ENCODE measurements at places on chromosomes 6 and 20.

DNA sequence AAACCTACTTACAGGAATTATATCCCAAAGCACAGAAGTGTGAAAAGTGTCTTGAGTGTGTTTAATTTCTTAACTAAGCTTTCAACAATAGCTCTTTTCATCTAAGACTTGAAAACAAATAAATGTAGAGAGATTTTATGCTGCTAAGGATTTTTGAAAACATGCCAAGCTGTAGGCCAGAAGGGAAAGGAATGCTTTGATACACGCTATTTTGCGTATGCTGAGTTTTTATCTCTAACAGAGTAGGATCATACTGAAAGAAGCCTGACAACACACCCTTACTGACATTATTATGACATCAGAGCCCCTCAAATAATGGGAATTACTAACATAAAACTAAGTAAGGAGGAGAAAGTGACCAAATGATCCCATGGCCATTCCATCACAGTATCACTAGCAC, 265.5 kb downstream of the KHDC1L start:
- no peak for DNase-seq

DNA sequence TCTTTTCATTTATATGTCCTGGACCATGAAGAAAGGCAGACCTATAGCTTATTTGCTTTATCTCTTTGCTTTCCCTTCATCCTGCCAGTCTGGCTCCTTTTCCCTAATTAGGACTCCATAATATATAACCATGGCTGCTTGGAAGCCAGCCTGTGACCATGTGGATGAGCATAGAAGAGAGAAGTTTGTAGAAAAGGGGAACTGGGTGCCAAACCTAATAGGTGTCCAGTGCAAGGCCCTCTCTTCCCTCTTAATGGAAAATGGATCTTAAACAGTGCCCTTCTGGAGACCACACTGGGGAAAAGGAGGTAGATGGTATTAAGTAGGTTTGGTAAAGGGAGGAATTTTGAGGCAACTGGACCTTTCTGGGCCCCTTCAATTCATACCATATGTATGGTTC, 16.7 kb upstream of the OSTM1 start:
- no peak for DNase-seq

DNA sequence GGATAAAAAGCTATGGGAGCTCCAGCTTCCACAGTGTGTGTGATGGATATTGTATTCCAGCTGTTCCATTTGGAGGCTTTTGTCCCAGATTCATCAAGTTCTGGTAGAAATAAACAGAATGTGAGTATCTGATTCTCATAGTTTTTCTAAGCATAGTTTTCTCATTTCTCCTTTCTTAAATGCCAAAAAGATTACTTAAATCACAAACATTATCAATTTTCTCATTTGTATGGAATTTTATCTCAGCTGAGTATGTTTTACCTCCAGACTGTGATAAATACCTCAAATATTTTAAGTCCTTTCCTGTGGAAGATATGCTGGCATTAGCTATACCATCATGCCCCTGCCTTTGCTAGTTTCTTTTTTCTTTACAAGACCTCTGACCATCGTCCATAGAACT, 767.3 kb downstream of the TFAP2A start:
- DNase-seq: no peak

- DNase-seq: no peak
Observed at GRCh38 chr6:16285467-16286150, 47.2 kb downstream of the GMPR start.

DNA sequence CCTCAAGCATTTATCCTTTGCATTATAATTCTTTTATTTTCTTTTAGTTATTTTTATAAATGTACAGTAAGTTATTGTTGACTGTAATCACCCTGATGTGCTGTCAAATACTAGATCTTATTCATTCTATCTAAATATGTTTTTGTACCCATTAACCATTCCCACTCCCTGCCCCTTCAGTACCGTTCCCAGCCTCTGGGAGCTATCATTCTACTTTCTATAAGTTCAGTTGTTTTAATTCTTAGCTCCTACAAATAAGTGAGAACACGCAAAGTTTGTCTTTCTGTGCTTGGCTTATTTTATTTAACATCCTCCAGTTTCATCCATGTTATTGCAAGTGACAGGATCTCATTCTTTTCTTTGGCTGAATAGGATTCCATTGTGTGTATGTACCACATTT, 12.5 kb upstream of the ERVFRD-1 start:
- no peak for DNase-seq

- no peak for DNase-seq
Observed at GRCh38 chr6:125906158-125906998, 50.2 kb upstream of the HINT3 start.

- DNase-seq: no peak
Observed at GRCh38 chr6:89690944-89691324, 52.4 kb upstream of the LYRM2 start.

DNA sequence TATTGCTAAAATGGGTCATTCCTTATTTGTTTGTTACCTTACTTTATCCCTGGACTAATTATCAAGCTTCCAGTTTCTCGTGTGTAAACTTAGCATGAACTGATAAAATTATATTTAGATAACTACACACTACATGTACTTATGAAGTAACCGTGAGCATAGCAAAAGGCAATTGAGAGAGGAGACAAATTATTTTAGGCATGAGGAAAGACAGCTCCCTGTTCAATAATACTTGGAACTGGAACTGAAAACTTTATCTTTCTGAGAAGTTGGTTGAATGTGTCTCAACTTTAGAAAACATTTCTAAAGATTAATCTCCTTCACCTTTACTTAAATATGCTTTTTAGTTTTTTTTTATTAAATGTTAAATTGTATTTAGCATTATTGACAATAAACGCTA, 11.4 kb downstream of the CRISP3 start:
- DNase-seq: no peak

DNA sequence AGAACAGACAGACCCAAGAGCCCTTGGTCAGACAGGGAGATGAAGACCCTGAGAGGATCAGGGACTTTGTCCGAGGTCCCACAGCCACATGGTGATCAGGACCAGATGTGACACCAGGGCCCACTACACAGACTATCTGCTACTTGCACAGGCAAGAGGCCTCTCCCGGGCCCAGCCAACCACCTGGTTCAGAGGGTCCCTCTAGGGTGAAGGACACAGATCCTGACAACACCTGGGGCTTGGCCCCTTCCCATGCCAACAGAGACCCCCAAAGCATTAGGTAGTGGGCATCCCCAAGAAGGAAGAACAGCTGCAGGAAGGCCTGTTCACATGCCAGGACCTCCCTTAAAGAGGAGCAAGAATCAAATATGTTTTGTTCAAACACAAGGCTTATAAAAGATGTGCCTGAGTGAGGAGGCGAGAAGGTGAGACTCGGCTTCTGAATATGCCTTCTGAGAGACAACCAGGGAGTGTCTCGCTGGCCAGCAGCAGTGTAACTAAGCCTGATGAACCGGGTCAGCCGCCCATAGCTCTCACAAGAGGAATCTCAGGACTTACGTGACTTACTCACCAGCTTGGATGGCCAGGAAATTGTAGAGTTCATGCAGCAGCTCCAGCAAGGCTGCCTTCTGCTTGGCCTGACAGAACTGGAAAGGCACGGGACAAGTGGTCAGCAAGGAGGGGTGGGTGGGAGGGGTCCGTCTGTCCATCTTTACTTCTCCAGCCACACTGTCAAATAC, 5.0 kb downstream of the LEMD2 start:
- DNase-seq: no peak

- DNase-seq: no peak
Observed at GRCh38 chr6:5850848-5851255, 155.9 kb downstream of the NRN1 start.

GRCh38 chr6:35727231-35727934, 9.4 kb upstream of the ARMC12 start:
- no peak for DNase-seq

- DNase-seq: no peak
Observed at GRCh38 chr20:17897566-17898307, 70.9 kb downstream of the SNX5 start.

DNA sequence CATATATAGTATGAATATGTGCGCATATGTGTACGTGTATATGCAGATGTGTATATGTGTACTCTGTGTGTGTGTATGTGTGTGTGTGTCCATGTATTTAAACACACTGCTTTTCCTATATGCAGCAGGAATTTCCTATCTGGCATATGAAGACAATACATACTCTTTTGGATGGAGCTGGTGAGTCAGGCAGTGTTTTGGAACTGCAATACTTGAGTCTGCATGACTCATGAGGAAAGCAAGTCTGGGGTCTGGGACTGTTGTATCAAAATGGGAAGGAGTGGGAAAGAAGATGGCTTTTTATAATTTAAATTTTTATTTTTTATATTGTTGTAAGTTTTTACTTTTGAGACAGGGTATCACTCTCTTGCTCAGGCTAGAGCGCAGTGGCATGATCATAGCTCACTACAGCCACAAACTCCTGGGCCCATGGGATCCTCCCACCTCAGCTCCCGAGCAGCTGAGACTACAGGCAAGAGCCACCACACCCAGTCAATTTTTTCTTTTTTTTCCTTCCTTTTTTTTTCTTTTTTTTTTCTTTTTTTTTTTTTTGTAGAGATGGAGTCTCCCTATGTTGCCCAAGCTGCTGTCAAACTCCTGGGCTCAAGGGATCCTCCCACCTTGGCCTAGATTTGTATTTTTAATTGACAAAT, 72.2 kb downstream of the ATXN1 start:
- DNase-seq: no peak

DNA sequence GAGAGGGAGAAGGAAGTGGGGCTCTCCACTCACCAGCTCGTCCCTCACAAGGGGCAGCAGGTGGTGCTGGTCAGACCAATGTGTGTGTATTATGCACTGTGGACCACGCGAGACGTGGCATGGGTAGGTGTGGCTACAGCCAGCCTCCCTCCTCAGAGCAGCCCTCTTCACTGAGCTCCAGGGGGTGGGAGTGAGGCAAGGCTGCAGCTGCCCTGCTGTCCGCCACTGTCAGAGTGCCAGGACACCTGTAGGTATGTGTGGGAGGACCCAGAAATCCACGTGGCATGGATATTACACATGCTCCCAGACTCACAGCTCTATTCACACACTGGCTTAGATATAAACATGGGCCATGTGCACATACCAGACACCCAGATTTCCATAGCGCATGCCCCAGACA, 90.3 kb downstream of the VEGFA start:
- DNase-seq: no peak

DNA sequence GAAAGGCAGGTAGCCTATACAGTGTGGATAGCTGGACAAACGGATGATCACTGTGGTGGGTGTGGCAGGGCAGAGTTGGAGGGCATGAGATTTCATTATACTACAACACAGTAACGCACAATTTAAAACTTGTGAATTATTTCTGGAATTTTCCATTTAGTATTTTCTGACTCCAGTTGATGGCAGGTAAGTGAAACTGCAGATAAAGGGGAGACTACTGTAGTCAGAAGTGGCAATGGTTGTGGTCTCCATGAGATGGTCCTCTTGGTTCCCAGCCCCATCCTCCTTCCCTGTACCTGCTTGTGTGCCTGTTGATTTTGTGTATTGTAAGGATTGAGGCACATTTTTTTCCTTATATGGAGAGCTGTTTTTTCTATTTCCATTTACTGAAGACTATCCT, 22.5 kb upstream of the SCAF8 start:
- no peak for DNase-seq

DNA sequence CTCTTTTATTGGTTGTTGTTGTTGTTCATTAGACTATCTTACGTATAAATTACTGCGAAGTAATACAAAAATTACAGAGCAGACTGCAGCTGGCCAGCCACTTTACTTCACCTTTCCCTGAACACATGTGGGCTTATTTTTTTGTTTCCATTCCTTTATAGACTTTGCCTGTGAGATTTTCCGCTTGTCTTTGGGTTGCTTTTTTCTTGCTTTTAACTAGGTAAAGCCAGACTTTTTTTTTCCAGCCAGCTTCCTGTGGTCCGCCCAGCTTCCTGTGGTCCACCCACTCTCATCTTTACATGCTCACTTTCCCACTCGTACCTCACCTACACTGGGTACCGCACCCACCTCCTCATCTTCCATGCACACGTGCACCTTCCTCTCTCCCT, 79.0 kb downstream of the IPCEF1 start:
- no peak for DNase-seq

DNA sequence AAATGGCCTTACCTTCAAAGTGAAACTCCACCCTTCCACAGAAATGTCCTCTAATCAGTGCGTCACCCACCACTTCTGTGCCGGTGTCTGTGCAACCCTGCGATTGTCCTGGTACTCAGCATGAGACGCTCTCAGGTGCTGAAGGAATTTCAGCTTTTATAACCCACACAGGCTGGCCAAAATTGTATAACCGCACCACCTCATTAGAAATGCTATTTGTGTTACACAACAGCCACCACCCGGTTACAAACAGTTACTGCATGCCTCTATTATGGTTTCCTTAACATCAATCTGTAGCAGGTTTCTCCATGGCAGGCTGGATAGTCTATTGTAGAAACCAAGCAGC, 51.5 kb downstream of the SLC23A2 start:
- no peak for DNase-seq

DNA sequence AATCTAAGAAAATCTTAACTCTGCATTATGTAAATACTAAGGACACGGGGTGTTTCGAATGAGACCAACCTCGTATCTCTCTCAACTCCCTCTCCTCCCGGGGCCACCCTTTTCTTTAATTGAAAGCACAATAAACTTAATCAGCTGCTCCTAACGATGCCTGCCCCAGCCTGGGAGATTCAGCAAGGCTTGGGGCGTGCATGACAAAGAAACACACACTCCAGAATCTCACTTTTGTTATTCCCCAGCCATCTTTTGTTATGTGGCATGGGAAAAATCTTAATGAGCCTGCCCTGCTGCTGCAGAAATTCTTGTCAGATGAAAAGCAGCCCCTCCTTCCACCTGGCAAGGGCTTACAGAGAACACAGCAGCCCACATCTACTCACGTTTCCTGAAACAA, 117.4 kb downstream of the TTLL2 start:
- DNase-seq: no peak

DNA sequence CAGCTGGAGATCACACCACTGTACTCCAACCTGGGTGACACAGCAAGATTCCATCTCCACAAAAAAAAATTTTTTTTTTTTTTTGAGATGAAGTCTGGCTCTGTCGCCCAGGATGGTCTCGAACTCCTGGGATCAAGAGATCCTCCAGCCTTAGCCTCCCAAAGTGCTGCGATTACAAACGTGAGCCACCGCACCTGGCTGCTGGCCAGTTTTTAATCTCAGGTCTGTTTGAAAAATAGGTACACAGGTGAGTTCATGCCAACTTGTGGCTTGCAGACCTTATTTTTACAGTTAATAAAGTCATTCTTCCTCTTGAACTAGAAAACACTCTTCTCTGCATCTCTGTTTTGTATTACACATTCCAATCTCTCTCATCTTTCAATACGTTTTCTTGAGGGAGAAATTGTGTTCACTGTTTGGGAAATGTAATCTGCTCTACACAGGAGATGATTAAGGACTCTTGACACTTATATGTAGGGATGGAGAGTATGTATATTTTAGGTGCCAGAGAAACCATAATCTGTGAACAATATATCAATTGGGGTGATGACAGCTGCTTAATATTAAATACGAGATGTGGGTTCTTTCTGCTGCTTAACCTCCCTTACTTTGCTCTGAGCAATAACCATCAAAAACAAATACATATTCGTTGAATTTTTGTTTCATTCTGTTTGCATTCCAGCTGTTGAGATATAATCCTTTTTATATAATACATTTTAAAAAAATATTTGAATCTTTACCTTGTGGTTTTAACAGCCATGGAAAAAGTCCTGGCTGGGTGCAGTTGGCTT, 17.7 kb upstream of the RIPOR3 start:
- DNase-seq: no peak
